ENCODE measurements at places on chromosomes 1 and 21. TPM values are rescaled to one million over a fixed set of nuclear protein-coding genes. Genes with fewer than 3 reads are reported as not detected.

ZNF326 gene
- 25.8 TPM for total RNA-seq

FLG2 gene
- not detected for total RNA-seq

EXOC8 gene
- 14.5 TPM for total RNA-seq

FOXO6 gene
- total RNA-seq = 0.65 TPM

OR10X1 gene
- not detected for total RNA-seq

GRCh38 chr1:169060043-169060722 is 46.3 kb upstream of the ATP1B1 start:
- DNase-seq = peak; percentile 76

GRCh38 chr1:18805925-18806849 is 53.3 kb downstream of the TAS1R2 start:
- DNase-seq = no peak

DNA sequence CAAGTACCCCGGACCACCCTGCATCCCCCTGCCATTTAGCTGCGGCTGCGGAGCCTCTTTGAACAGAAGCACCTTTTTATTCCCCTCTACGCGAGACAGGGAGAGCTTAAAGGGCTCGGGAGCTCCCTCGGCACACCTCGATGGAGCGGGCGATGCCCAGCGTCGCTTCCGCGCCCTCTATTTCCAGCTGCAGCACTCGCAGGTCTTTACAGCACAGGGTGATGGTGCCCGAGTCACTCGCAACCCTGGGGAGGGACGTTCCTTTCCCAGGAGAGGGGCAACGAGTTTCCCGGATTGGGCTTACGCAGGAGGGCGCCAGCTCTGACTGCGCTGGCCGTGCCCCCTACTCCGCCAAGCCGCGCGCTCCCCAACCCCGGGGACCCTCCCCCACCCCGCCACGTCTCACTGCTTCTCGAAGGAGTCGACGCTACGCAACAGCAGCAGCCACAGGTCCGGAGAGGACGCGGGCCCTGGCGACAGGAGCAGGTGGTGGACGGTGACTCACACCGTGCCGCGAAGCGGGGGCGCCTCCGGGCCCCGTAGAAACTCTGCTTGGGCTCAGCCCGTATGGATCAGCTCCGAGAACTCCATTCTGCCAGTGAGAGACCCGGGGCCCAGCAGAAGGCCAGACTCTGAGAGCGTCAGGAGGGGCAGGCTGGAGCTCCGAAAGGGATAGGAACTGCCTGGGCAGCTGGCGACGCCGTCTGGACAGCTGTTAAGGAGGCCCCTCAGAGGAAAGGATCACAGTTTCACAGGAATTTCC is 5.8 kb upstream of the FAM167B start:
- DNase-seq = peak; percentile 79

DNA sequence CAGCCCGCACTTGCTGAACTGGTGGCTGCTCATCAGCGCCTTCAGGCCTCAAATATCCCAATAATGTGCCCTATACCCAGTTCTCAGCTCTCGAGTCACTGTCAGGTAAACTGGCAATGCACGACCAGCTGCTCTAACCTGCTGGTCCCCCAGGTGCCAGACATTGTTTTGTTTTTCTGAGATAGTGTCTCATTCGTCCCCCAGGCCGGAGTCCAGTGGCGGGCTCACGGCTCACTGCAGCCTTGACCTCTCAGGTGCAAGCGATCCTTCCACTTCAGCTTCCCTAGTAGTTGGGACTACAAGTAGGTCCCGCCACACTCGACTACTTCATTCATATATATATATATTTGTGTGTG is 1.0 kb upstream of the NADK start:
- DNase-seq = no peak

DNA sequence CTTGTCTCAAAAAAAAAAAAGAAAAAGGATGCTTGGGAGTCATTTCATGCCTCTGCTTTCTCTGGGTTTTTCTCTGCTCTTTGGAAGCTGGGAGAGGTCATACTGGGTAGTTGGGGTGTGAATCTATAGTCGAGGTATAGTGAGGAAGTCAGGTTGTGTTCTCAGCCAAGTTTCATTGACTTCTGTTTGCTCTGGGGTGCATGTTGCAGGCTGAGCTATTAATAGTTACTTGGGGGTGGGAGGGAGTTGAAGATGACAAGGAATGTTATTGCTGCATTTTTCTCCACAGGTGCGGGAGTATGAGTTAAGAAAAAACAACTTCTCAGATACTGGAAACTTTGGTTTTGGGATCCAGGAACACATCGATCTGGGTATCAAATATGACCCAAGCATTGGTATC is 2.8 kb downstream of the RPL11 start:
- DNase-seq = no peak

- peak; percentile 54 for DNase-seq
These were observed 108.0 kb downstream of the PGBD5 start for GRCh38 chr1:230317823-230318819.

DNA sequence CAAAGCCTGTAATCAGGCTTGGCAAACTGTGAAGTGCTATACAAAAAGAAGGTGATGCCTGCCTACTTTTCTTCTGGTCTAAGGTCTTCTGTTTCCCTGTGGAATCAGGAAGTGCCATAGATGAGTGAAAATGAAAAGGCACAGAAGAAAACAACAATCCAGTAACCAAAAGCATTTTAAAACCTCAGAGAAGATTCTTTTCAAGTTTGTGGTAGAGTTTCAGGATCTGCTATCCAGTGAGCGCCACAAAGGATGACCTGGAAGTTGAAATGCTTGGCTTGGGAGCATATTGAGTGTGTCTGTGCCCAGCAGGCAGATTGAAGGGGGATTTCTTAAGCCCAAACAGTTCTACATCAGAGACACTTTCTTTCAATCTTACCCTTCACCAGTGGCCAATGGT is 272.2 kb downstream of the PAPPA2 start:
- no peak for DNase-seq

GRCh38 chr1:111904478-111905218 is 84.8 kb downstream of the KCND3 start:
- DNase-seq = no peak

DNA sequence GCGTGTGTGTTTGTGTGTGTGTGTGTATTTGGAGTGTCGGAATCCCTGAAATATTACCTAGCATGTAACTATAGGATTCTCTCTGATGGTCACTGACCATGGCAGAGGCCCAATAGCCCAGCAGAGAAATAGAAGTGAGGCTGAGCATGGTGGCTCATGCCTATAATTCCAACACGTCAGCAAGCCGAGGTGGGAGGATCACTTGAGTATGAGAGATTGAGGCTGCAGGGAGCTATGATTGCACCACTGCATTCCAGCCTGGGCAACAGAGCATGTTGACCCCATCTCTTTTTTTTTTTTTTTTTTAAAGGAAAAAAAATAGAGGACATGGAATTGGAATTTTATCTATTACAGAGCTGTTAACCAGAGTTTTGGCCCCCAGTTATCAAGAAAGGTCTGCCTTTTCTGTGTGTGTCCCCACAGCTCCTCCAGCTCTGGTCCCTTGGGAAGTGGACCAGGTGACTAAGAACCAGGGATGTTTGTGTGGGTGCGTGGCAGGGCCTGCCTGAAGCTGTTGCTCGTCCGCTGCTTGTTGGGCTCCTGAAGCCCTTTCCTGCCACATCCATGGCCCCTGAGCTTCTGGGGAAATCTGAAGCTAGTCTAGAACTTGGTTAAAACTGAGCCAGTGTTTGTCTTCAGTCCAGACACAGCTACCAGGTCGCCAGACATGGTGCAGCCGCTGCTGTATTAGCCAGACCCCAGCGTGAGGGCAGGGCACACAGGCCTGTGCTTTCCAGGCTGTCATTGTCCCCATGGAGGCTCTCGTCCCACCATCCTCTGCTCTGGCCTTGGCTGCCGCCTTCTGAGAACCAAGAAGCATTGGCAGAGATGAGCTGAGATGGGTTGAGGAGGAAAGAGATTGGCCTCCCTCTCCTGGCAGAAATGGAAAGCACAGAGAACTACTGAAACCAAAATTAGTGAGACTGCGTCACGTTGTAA is 25.5 kb downstream of the CAPN9 start:
- peak; percentile 68 for DNase-seq

GRCh38 chr1:60861961-60862567 is 220.3 kb upstream of the NFIA start:
- no peak for DNase-seq

DNA sequence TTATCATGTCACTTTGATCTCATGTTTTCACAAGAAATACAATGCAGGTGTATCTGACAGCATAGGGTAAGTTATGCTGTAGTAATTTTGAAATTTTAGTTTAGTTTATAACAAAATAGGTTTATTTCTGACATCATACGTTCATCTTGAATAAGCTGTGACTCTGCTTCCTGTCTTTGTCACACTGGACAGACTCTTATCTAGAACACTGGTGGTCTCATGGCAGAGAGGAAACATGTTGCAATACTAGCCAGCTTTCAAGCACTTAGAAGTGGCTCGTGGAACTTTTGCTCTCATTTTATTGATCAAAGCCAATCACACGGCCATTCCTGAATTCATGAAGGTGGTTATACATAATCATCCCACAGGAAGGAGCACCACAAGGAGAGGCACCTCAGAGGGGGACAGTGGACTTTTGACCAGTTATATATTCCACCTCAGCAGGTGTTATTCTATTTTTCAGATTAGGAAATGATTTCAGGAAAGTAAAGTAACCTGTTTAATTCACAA is 46.5 kb downstream of the CYP2J2 start:
- DNase-seq = no peak

DNA sequence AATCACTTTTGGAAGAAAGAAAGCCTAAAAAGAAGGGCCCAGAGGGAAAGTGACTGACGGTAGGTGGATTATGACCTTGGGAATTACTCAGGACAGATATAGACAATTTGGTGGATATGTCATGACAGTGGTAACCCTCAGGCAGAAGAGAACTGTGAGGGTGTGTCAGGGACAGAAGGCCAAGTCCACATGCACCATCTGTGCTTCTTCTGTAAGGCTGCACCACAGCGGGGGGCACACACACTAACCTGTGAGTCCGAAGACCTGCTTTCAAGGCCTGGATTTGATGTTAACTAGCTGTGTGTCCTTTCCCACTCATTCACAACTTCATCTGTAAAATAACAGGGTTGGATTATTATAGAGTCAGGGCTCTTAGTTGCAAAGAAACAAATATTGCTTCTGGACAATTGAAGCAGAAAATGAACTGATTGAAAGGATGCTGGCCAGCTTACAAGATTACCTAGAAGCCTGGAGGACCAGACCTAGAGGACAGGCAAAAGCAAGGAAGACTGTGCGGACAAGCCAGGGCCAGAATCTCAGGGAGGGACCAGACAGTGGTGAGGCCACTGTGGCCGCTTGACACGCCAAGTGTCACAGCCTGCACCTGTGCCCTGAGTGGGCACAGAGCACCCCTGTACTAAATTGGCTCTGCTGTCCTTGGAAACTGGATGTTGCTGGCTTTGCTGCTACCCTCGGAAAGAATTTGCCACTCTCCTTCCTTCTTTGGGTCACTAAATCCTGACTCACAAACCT is 34.7 kb upstream of the USP24 start:
- DNase-seq = no peak

DNA sequence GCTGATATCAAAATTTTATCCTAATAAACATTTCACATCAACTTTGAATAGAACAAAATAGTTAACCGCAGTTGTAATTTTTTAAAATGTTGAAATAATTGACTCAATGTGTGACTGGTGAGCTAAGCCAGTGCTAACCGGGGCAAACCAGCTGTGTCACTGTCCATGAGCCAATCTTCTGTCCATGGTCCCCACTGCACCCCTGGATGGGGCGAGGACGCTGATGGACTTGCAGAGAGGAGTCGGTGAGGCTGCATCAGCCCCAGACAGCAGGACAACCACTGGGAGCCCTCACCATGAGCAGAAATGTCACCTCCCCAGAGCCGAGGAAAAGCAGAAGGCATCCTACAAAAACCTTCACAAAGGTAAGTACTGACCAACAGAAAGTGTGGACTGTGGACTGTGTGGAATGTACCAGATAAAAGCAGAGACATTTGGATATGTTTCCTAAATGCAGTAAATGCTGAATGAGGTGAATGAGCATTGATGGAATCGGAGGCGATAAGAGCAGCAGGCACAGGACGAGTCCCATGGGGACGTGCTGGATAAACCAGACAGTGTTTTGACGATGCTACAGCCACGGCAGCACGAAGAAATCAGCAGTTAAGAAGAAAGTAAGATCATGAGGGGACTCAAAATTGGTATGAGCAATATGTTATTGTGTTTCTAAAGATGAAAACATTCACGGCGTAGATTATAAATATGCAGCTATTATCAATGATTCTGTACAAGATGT is 115.0 kb upstream of the BACE2 start:
- DNase-seq = no peak

DNA sequence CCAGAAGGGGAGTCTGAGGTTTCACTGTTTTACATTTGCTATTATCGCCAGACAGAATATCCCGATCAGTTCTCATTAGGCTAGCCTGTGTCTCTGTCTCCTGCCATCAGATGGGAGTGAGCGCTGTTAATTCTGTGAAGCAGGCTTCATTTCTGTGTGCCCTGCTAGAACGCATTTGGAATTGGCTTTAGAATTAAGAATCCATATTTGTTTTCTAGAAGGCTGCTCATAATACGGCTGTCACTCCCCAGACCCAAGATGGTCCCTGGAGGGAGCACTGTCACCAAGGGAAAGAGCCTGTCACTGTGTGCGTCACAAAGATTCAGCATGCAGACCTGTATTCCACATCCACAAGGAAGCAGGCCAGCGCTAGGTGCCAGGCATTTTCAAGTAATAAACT is 49.2 kb downstream of the CASQ2 start:
- DNase-seq = no peak

DNA sequence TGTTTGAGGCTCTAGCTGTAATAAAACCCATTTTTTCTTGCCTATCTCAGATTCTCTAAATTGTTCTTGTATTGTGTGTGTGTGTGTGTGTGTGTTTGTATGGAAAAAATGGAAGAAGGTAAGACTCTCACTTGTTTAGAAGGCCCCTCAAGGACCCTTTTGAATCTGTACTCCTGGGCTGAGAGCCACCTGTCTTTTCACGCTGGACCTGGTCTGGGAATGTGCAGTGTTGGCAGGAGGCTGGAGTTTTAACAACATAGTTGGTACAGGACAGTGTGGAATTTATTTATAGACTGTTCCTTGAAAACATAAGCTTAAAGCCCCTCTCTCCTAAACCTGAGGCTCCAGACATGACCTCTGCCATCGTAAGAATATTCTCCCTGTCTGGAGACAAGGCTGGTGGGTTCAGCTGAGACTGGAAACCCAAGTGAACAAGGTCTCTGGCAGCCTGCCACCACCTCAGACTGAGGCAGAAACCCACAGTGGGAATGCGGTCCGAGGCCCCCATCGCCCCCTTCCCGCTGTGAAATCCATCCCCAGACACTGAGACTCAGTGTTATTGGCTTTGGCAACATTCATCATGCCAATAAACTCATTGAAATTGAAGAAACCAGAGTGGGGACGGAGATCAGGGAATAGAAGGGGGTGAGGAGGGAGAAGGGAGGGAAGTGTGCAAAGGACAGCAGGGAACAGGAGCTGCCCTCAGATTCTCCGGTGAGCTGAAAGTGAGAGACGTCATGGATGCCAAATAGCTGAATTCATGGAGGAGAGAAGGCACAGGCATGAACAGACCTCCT is 24.6 kb upstream of the PLXNA2 start:
- DNase-seq = no peak

- DNase-seq = no peak
These were observed 58.0 kb downstream of the SDCCAG8 start for GRCh38 chr1:243313635-243314536.
